Subcutaneous adipose tissue (tissue), 4 donors: ENCODE measurements at places on chromosomes 11 and 22. TPM values are rescaled to one million over a fixed set of nuclear protein-coding genes. Genes with fewer than 3 reads are reported as not detected.

TTLL1 gene
- total RNA-seq = 5.6 TPM

OR5L1 gene
- not detected for total RNA-seq

VSIG10L2 gene
- total RNA-seq = not detected

SERHL2 gene
- total RNA-seq = 2.0 TPM

IL10RA gene
- total RNA-seq = 101 TPM

THYN1 gene
- total RNA-seq = 48.9 TPM

PDGFD gene
- total RNA-seq = 51.4 TPM

SMPD1 gene
- 26.2 TPM for total RNA-seq

USP2 gene
- total RNA-seq = 0.49 TPM

PANX2 gene
- total RNA-seq = 0.44 TPM

ATF4 gene
- total RNA-seq = 430 TPM

DUSP18 gene
- 5.7 TPM for total RNA-seq

DUSP8 gene
- 1.1 TPM for total RNA-seq

GLYATL1B gene
- not detected for total RNA-seq

MUC5B gene
- not detected for total RNA-seq

NELL1 gene
- total RNA-seq = not detected

SLN gene
- not detected for total RNA-seq

NCF4 gene
- 76.0 TPM for total RNA-seq

CASP12 gene
- 0.66 TPM for total RNA-seq

PRDM10 gene
- 4.6 TPM for total RNA-seq

POU2AF3 gene
- 0.68 TPM for total RNA-seq

CHID1 gene
- 68.0 TPM for total RNA-seq

PRODH gene
- 17.8 TPM for total RNA-seq

SLC25A17 gene
- total RNA-seq = 11.7 TPM

TKFC gene
- total RNA-seq = 18.5 TPM

SPDYC gene
- not detected for total RNA-seq

CARS1 gene
- 39.3 TPM for total RNA-seq

CCDC73 gene
- not detected for total RNA-seq

MRGPRX3 gene
- total RNA-seq = not detected

SNX32 gene
- total RNA-seq = not detected

ZFTA gene
- 5.9 TPM for total RNA-seq

HTR3A gene
- total RNA-seq = not detected

HORMAD2 gene
- total RNA-seq = not detected
